ENCODE measurements at places on chromosomes 7 and 10.

GRCh38 chr7:64654796-64655548 is 11.0 kb upstream of the ZNF107 start:
- no peak overlapping the region for H3K4me3 ChIP-seq
- DNase-seq = no peak
- no peak overlapping the region for H3K27ac ChIP-seq
- H3K4me1 ChIP-seq = no peaks in the 10 kb centered on the region
- no peaks in the 10 kb centered on the region for H3K27me3 ChIP-seq

GRCh38 chr10:33142295-33142694 is 184.3 kb upstream of the ITGB1 start:
- H3K4me1 ChIP-seq = peaks cover 20% of the 10 kb centered on the region
- H3K27ac ChIP-seq = no peak overlapping the region
- peaks cover 17% of the 10 kb centered on the region for H3K27me3 ChIP-seq
- H3K36me3 ChIP-seq = no peaks in the 10 kb centered on the region
- DNase-seq = no peak

DNA sequence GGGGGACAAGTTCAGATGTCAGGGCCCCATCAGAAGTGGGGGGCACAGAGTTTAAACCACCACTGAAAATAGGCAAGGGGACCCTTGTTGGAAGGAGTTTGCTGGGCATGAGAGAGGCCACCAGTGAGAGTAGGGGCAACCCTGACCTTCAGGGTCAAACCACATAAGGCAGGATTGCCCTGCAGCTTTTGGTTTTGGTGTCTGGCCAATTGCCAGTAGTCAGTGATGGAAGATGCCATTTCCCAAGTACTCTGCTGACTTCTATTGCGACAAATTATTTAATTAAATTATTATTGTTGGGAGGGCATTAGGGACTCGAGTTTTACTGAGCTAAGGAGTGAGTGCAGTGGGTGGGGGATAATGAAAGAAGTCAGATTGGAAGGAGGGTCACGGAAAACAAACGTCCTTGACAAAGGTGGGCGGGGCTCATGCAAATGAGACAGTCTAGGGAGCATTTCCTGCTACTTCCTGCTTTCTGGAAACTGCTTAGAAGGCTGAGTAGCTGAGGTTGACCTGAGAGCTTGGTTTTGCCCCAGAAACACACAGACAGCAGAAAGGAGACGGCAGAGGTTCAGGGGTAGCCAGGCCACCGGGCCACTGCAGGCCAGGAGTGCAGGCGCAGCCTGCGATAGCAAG is 74.2 kb upstream of the ANLN start:
- H3K27me3 ChIP-seq = peaks cover 9% of the 10 kb centered on the region
- no peaks in the 10 kb centered on the region for H3K4me1 ChIP-seq
- no peak overlapping the region for H3K4me3 ChIP-seq
- H3K36me3 ChIP-seq = peaks cover 3% of the 10 kb centered on the region

DNA sequence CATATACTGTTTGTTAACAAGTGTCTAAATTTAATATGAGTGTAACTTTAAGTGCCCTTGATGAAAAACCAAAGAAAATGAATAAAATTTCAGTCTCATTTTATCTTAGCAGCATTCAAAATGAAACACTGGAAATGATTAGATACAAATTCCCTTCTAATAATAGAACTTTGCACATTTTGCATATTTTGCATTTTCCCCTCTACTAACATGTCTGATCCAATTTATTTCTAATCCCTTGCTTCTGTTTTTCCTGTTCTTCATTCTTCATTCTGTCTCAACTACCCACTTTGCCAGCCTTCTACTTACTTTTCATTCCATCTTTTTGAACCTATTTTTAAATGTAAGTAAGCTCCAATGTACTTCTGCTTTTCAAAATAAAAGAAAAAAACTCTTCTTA is 42.7 kb upstream of the SEMA3D start:
- no peak overlapping the region for H3K4me3 ChIP-seq
- H3K36me3 ChIP-seq = peaks cover 2% of the 10 kb centered on the region
- DNase-seq = no peak
- H3K4me1 ChIP-seq = peaks cover 19% of the 10 kb centered on the region
- H3K27me3 ChIP-seq = no peaks in the 10 kb centered on the region

DNA sequence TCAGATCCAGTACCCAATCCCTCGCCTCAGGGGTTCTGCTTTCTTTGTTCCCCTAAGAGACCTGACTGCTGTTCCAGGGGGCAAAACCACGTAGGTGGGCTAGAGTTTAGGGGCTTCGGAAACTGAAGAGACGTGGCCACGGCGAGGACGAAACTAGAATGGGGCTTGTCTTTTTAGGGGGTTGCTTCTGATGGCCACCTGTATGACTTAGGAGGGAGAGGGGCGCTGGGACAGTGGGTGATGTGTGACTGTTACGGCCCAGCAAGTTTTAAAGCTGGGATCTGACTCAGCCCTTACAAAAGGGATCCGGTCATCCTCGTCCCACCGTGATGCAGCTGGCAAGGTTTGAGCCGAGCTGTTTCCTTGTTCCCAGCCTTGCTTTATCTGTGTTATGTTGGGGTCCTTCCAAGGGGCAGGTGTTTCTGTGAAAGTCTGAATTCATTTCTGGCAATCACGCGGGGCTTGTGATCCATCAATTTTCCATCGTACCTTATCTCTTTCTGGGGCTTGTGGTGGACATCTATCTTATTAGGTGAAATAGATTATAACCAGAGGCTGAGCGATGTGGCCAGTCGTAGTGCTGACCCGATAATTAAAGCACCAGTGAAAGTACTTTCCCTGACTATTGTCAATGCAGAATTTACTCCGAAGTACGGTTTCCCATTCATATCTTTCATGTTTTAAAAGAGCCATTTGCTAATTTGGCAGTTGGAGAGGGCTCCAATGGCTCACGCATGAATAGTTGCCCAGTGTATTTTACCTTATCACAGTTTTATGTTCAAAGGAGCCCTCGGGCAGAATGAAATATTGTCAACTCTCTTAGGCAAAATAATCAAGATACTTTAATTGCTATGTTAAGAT is 830 bp downstream of the MET start:
- peak overlapping the region; percentile 74 for H3K4me3 ChIP-seq
- H3K27ac ChIP-seq = no peak overlapping the region
- H3K36me3 ChIP-seq = no peaks in the 10 kb centered on the region
- H3K4me1 ChIP-seq = peaks cover 13% of the 10 kb centered on the region
- DNase-seq = no peak
- H3K27me3 ChIP-seq = peaks cover 65% of the 10 kb centered on the region

GRCh38 chr7:46207931-46208634 is 287.0 kb upstream of the IGFBP3 start:
- no peak overlapping the region for H3K4me3 ChIP-seq
- no peaks in the 10 kb centered on the region for H3K36me3 ChIP-seq
- peaks cover 7% of the 10 kb centered on the region for H3K27me3 ChIP-seq
- DNase-seq = no peak

DNA sequence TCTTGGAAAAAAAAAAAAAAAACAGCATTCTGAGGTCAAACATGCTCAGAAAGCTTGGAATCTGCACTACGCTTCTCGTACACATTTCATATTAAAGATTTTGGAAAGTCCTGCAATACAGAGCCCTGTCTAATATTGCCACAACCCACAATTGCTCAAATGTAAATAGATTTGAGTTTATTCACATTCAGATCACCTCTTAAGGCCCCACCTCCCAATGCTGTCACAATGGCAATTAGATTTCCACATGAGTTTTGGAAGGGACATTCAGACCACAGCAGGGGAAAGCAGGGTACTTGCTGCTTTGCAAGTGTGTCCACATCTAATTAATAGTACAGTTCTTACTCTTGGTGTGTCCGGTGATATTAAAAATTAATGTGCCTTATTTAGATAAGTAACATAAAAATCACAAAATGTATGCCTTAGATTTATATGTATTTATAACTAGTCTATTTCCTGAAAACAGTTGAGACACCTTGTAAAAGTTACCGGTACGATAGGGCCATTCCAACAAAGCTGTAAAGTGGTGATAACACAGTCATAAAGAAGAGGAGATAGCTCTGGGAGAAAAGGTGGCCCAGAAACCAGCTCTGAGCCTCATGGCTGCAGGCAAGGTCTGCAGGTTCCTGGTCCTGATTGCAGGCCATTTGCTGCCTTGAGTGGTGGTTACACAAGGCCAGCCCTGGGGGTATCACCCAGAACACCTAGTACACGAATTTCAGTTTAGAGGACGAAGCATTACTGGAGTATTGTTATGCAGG is 27.9 kb downstream of the EGFR start:
- no peak overlapping the region for H3K4me3 ChIP-seq
- no peaks in the 10 kb centered on the region for H3K27me3 ChIP-seq
- no peak overlapping the region for H3K27ac ChIP-seq

DNA sequence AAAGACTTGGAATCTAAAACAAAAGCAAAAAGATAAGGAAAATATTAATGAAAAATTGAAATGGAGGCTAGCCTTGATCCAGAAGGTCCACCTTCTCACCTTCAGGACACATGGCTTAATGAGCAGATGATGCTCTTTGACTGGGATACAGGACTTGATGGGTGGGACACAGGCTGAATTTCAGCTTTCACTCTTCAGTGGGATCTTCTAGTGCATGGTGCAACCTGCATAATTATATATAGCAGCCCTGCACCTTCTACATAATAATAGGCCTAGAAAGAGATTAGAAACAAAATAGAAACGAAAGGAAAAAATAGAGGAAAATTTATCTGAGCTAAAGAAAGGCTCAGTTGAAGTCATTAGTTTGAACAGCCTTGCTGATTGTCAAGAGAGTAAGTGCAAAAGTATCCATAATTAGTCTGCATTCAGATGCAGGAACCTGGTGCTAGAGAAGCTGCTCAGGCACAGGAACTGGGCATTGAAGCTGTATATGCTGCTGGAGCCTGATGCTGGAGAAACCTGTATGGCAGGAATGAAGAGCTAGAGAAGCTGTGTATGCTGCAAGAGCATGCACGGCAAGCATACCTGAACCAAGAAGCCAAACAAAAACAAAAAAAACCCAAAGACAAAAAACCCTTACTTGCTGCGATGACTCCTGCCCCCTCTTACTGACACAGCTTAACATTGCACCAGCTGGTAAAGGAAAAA is 19.4 kb downstream of the MKLN1 start:
- no peak overlapping the region for H3K27ac ChIP-seq
- peaks cover 6% of the 10 kb centered on the region for H3K36me3 ChIP-seq
- no peak overlapping the region for H3K4me3 ChIP-seq
- DNase-seq = no peak
- no peaks in the 10 kb centered on the region for H3K27me3 ChIP-seq

DNA sequence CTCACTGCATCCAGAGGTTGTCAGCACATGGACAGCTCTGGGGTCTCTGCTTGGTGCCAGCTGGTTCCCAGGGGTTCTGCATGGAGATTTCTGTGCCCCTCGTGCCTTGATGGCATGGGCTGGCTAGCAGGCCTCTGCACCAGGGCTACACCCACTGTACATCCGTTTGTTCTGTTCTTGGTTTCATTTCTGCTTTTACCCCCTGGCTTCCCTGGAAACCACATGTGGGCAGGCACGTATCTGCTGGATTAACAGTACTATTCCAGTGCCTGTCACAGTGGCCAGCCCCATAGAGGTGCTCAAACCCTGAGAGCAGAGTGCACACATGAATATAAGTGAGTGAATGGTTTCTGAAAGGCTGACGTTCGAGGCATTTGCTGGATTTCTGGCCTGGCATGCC is 207.2 kb upstream of the GPR26 start:
- no peak for DNase-seq
- H3K27me3 ChIP-seq = peaks cover 9% of the 10 kb centered on the region
- no peaks in the 10 kb centered on the region for H3K36me3 ChIP-seq
- no peak overlapping the region for H3K4me3 ChIP-seq
- no peak overlapping the region for H3K27ac ChIP-seq
- H3K4me1 ChIP-seq = peaks cover 5% of the 10 kb centered on the region

- no peaks in the 10 kb centered on the region for H3K27me3 ChIP-seq
- peak within 1 kb of the TSS; percentile 91 for H3K4me3 ChIP-seq
- H3K27ac ChIP-seq = peak within 1 kb of the TSS; percentile 98
- peak; percentile 88 for DNase-seq
Measured at GRCh38 chr10:48684792-48685623, at the start of gene WDFY4. Gene WDFY4 (plus strand): TSS chr10:48684873. CDS start chr10:48709733, 24,860 bp downstream.

GRCh38 chr10:11515596-11516430 is 95.6 kb downstream of the USP6NL start:
- H3K27ac ChIP-seq = peak overlapping the region; percentile 56
- H3K27me3 ChIP-seq = no peaks in the 10 kb centered on the region
- no peak overlapping the region for H3K4me3 ChIP-seq
- no peak for DNase-seq
- peaks cover 34% of the 10 kb centered on the region for H3K4me1 ChIP-seq
- H3K36me3 ChIP-seq = peaks cover 15% of the 10 kb centered on the region

GRCh38 chr10:16816171-16816570 is 1.1 kb downstream of the RSU1 start:
- H3K36me3 ChIP-seq = peaks cover 22% of the 10 kb centered on the region
- peak overlapping the region; percentile 62 for H3K27ac ChIP-seq
- no peaks in the 10 kb centered on the region for H3K27me3 ChIP-seq
- H3K4me1 ChIP-seq = peaks cover 22% of the 10 kb centered on the region

DNA sequence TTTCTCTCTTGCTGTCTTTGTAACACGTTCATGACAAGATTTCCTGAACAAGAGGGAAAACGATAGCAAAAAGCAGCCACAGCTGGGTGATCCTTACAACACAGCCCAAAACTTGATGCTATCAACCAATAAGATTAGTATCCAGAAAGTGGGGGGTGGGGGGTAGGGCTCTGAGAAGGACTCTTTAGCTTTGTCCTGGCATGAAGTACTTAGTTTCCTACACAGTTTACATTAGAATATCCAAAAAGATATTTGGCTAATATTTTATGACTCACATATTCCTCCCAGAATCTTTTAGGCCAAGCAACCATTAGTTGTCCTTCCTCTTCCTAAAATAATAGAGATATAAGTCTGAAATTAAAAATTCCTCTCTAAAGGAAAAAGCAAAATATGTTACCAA is 22.9 kb upstream of the LRRC17 start:
- DNase-seq = no peak
- no peak overlapping the region for H3K4me3 ChIP-seq
- H3K36me3 ChIP-seq = no peaks in the 10 kb centered on the region
- H3K4me1 ChIP-seq = no peaks in the 10 kb centered on the region

GRCh38 chr7:28182071-28182471 is 1.5 kb upstream of the JAZF1 start:
- H3K36me3 ChIP-seq = peaks cover 3% of the 10 kb centered on the region
- H3K4me1 ChIP-seq = peaks cover 67% of the 10 kb centered on the region
- peak overlapping the region; percentile 42 for H3K4me3 ChIP-seq
- peak overlapping the region; percentile 78 for H3K27ac ChIP-seq

- H3K27me3 ChIP-seq = peaks cover 10% of the 10 kb centered on the region
- no peaks in the 10 kb centered on the region for H3K4me1 ChIP-seq
- H3K4me3 ChIP-seq = no peak overlapping the region
- no peaks in the 10 kb centered on the region for H3K36me3 ChIP-seq
Measured at GRCh38 chr7:42254217-42254616, 17.2 kb upstream of the GLI3 start.

DNA sequence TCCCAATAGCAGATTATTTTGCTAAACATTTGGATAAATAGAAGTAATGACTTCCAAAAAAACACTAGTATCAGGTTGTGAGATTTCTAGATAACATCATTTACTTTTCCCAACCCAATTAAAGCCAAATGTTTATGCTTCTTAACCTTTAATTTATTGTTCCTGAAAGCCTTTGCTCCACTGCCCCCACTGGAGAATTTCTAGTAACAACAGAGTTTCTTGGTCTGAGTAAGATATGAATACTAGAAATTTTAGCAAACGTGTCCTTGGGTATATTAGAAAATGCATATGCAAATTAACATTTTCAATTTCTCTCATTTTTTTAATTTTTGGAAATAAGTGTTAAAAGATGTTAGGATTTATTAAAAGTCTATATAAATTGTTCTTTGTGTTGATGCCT is 958.0 kb upstream of the PHF14 start:
- H3K27ac ChIP-seq = no peak overlapping the region
- no peak for DNase-seq
- H3K4me3 ChIP-seq = no peak overlapping the region
- H3K36me3 ChIP-seq = no peaks in the 10 kb centered on the region

- H3K27ac ChIP-seq = no peak overlapping the region
- H3K4me1 ChIP-seq = no peaks in the 10 kb centered on the region
- H3K27me3 ChIP-seq = no peaks in the 10 kb centered on the region
- H3K4me3 ChIP-seq = no peak overlapping the region
Measured at GRCh38 chr10:129099486-129099885, 367.6 kb upstream of the MGMT start.
